ENCODE measurements at places on chromosomes 2 and 18. TPM values are rescaled to one million over a fixed set of nuclear protein-coding genes. Genes with fewer than 3 reads are reported as not detected.

The TAF4B gene
- 2.2 TPM for total RNA-seq

The AFF3 gene
- total RNA-seq: 16.4 TPM

The ANKAR gene
- total RNA-seq: 6.9 TPM

The HOXD8 gene
- total RNA-seq: 2.1 TPM

The GRHL1 gene
- 4.7 TPM for total RNA-seq

The COLEC11 gene
- 1.4 TPM for total RNA-seq

The REG1B gene
- not detected for total RNA-seq

The CYP27C1 gene
- 0.12 TPM for total RNA-seq

The NT5C1B gene
- not detected for total RNA-seq

The CD8B2 gene
- total RNA-seq: not detected

The PLEKHH2 gene
- total RNA-seq: 23.3 TPM

The CCDC74B gene
- 2.4 TPM for total RNA-seq

The C2orf78 gene
- total RNA-seq: not detected

The ITGB6 gene
- 58.3 TPM for total RNA-seq

The ACVR1C gene
- 1.6 TPM for total RNA-seq

The SPATA3 gene
- total RNA-seq: not detected

The LAMA3 gene
- 42.8 TPM for total RNA-seq

The PCARE gene
- total RNA-seq: 0.05 TPM

The NXPH2 gene
- total RNA-seq: not detected

The RUFY4 gene
- total RNA-seq: not detected

The FN1 gene
- 3,073 TPM for total RNA-seq

The CHRNA1 gene
- total RNA-seq: not detected

The TGFA gene
- total RNA-seq: 12.1 TPM

The IMP4 gene
- total RNA-seq: 52.3 TPM

The SOX11 gene
- 0.23 TPM for total RNA-seq

The XDH gene
- total RNA-seq: 2.1 TPM

The RAMP1 gene
- 8.6 TPM for total RNA-seq

The CROCC2 gene
- 2.3 TPM for total RNA-seq

The ADD2 gene
- total RNA-seq: 12.2 TPM

The NT5DC4 gene
- total RNA-seq: 0.60 TPM

The TUBA3D gene
- not detected for total RNA-seq

The NMS gene
- not detected for total RNA-seq

The RNPEPL1 gene
- total RNA-seq: 99.2 TPM

The ANKRD62 gene
- not detected for total RNA-seq

The DLGAP1 gene
- total RNA-seq: 3.6 TPM

The TRABD2A gene
- 3.0 TPM for total RNA-seq

The CPO gene
- total RNA-seq: 0.37 TPM

The CYP26B1 gene
- 3.1 TPM for total RNA-seq
